ENCODE measurements at places on chromosomes 6 and 20.
A peak's percentile ranks its signal among the peaks of the same experiment; 100 is the strongest.

DNA sequence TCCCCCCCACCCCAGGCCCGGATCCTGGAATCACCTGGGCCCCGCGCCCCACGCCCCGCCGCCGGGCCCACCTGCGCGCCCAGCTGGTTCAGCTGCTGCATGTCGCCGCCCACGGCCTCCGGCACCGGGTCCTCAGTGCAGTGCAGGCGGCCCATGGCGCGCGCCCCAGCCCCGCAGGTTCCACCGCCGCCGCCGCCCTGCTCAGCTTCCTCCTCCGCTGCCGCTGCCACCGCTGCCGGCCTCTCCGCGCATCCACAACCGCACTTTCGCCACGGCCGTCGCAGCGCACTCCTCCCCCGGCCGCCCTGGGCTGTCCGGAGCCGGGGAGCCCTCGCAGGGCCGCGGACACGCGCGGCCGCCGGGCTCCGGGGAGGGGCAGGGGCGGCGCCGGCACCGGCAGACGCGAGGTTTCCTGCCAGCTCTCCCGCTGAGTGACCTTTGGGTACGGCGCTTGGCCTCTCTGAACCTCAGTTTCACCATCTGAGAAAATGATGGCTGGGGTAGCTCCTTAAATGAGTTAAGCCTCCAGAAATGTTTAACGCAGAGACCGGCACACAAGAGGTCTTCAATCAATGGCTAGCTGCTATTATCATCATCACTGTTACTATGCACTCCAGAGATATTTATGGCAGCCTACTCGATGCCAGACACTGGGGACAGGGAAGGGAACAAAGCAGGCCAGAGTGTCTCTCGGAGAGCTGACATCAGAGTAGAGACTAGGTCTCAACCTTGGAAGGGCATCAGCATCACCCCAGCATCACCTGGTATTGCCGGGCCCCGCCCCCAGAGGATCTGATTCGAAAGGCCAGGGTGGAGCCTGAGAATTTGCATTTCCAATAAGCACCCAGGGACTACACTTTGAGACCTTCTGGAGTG is at the start of gene COMMD7:
TSS of gene COMMD7 (minus strand) at position 231 of the 876 bp plus-strand sequence. CDS start at position 155, 76 bp downstream.
- peak; percentile 81 for DNase-seq

DNA sequence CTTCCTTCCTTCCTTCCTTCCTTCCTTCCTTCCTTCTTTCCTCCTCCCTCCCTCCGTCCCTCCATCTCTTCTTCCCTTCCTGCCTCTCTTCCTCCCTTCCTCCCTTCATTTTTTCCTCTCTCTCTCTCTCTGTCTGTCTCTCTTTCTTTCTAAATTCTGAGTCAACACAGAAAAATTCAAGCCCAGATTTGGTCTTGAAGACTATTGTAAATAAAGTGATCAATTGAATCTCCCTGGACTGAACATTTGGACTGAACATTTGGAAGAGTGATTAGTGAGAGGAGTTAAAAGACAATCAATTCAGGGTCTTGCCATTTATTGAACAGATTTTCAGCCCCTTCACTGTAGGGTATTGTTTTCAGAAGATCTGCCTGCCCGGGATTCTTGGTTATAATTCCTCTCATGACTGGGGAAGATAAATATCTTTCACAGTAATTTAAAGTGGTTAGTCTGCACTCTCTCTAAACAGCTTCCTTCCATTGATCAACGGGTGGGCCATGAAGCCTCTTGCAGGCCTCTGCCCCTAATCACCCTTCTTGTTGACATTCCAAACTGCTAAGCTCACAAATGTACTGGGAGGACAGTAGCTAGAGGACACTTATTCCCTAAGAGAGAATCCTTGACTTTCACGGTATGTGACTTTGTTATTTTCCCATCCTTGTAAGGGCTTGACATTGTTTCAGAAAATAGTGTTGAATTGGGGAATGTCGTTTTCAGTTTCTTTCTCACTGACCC is 101.7 kb upstream of the BMP2 start:
- DNase-seq = peak; percentile 10

DNA sequence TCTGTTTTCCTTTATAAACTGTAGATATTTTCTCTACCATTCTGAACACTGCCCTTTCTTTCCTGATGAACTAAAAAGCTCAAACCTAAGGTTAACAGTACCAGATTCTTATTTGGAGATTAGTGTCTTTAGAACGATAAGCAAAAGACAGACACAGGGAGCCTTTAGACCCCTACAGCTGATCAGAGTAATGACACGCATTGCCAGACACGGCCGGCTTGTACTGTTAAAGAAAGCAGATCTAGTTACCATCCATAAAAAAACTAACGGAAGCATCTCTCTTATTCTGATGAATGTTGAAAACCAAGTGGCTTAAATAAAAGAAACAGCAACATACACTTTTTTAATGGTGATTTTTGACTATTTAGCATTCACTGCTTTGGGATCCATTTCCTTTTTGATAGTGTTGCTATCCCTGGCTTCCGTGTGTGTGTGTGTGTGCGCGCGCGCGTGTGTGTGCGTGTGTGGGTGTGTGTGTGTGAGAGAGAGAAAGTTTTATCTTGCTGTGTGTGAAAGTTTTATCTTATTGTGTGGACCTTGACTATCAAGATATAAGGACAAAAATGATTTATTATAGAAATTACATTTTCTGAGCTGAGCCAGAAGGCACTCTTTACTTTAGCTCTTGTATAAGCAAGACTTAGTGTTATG is 95.6 kb upstream of the SLC35B3 start:
- DNase-seq = no peak

DNA sequence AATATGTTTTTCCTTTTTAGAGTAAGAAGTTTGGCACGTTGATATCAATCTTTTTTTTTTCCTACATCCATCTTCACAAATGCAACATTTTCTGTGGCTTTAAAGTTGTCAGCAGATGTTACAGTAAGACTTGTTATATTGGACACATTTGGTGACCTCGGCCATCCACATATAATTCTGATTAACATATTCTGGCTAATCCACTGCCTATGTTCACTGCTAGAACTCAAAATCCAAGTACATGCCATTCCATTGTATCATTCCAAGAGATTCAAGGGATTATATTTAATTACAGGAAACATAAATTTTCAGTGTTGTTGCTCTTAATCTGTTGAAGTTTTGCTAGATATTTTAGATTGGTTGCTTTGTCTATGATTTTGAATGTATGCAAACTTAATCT is 367.6 kb downstream of the TENT5A start:
- no peak for DNase-seq

DNA sequence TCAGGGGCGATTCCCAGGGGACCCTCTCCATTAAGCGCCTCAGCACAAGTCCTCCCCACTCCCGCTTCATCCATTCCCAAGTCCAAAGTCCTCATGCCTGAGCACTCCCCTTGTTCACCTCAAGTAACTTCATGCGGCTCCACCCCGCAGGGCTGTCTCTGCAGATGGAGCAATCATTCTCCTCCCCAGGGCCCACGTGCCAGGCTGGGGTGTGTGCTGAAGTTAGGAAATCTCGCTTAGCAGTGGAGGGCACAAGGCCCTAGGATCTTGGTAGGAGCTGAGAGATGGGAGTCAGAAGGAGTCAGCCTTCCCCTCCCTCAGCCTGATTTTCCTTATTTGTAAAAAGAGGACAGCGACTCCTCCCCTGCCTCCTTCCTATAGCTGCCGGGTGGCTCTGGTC is 3.5 kb downstream of the TGM3 start:
- DNase-seq = no peak

DNA sequence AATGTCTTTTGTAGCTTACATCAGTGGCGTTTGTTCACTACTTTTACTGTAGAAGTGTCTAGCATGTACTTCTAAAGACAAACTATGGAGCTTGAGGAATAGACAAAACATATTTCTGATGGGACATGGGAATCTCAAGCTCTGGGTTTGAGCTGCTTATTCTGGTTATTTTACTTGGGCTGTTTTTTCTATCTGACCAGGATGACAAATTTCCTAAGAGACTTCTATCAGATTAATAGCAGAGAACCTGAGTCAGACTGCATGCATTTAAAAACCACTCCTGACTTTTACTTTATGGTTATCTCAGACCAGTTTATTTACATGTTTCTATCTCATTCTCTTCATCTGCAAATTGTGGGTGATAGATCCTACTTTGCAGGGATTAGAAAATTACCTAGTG is 1282.3 kb upstream of the GJE1 start:
- no peak for DNase-seq

DNA sequence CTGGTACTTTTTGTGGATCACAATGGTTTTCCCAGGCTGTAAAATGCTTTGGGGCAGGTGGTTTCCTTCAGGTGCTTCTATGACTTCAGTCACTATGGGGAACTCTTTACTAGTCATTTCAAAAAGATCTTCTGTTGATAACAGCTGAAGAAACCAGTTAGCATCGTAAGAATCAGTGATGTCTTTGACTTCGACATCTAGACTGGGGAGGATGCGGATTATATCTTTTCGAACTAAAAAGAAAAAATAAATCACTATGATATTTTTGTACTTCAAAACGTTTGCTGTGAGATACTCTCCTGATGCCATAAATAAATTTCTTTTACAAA is 87.2 kb downstream of the THEMIS start:
- DNase-seq = no peak

DNA sequence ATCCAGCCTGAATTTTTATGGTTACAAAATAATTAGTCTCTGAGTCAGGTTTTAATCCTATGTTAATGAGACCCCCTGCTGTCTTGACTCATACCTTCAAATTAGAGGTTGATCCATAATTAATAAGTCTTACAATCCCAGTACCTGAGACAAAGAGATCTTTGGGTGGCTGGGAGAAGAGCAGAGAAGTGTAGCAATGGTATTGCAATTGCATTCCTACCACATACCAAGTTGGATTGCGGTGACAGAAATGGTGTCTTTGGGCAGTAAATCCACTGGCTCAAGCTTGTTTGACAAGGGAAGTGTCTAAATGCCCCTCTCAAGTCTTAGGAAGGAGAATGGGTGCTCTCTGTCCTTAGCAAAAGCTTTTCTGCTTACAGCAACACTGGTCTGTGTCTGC is 150.4 kb downstream of the BTBD3 start:
- no peak for DNase-seq

DNA sequence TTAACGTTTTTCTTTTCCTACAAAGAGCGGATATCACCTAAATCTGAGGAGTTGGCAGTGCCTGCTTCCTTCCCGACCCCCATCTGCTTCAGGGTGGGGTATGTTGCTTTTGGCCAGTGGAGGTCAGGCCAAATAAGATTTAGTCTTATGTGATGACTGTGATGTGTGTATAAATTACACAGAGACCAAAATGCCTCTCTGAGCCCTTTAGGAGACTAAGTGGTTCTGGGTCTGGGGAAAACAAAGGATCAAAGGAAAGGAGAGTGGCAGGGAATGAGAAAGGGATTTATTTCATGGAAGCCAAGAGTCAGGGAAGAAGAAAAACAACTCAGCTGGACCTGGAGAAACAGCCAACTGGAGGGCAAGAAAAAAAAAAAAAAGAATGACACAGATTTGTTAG is 39.1 kb upstream of the TBC1D7 start:
- DNase-seq = no peak

- DNase-seq = no peak
Measured at GRCh38 chr6:12450467-12450866, 160.3 kb downstream of the EDN1 start.

DNA sequence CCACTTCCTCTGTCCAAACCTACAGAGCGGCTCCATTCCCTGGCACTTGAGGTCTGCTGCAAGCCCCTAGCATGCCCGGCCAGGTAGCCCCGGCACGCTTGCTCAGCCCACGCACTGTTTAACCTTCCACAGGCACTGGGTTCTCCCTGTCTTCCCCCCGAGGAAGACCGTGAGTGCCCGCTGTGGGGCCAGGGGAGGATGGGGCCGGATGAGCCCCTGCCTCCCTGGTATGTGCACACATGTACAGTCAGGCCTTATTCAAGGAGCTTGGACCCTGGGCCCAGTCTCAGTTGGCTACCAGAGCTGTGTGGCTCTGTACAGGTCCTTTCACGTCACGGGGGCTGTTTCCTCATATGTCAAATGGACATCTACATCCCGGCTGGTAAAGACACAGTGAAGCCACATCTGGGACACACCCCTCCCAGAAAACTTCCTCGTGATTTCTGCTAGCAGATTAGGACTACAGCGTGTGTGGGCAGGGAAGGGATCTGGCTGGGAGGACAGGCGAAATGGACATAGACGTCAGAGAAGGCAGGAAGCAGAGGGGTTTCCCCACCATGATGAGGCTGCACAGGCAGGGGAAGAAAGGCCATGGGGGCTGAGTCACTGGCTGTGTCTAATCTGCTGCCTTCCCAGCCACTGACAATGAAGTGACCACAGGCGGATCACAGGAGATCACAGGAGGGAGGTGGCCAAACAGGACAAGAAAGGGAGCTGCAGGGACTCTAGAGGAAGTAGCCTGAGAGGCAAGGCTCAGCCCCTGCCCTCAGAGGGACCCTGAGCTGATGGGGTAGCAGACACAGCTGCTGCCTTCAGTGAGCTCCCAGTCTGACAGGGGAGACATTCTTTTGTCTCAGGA is 62.9 kb downstream of the MRPL14 start:
- DNase-seq = no peak

- DNase-seq = no peak
Measured at GRCh38 chr20:42267793-42268384, 649.7 kb upstream of the CHD6 start.

GRCh38 chr6:157316871-157317814 is 6.2 kb downstream of the TMEM242 start:
- DNase-seq = no peak

GRCh38 chr20:48294196-48294595 is 508.9 kb upstream of the SULF2 start:
- no peak for DNase-seq

DNA sequence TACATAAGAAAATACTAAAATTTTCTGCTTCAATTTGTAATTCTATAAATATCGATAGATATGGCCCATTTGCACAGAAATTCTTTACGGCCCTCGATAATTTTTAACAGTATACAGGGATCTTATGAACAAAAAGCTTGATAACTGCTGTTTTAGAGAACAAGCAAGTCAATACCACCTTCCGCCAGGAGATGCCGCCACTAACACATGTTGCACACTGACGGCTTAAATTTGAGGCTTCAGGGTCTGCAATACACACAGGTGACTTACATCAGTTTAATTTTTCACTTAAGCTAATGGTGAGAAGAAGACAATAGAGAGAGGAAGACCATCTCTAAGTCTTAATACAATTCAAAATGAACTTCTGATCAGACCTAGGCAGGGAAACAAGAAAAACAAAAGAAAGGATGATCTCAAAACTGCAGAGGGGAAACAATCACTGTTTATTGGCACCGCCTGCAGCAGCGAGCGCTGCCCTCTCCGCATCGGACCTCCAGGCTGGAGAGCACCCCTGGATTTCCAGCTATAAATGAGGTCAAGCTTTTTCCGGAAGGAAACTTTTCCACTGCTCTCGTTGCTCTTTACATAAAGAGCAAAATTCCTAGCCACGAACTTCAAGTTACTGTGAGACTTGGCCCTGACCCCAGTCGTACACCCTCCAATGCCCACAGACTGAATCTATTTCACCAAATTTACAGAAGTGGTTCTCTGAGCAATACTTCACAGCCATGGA is 53.9 kb downstream of the OTOR start:
- peak; percentile 76 for DNase-seq

- no peak for DNase-seq
Measured at GRCh38 chr20:64103871-64104666, 3.3 kb downstream of the NPBWR2 start.

DNA sequence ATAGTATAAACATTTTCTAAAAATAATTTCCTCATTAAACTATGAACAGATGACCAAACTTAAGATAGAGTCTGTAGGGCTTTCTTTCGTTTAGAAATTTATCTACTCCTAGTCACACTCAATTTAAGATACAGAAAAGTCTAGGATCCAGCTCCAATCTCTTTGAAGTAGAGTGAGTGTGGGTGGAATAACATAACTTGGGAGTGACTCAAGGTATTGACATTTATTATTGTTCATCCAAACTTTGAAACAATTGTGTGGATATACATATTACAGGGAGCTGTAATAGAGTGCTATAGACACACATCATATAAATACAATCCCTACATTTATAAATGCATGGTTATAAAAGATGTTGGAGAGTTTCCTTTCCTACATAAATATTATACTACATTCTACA is 715.2 kb upstream of the MANEA start:
- DNase-seq = no peak
